SJSA1 (cell line): ENCODE measurements at places on chromosomes 5 and 9. TPM values are rescaled to one million over a fixed set of nuclear protein-coding genes. Genes with fewer than 3 reads are reported as not detected.

DNA sequence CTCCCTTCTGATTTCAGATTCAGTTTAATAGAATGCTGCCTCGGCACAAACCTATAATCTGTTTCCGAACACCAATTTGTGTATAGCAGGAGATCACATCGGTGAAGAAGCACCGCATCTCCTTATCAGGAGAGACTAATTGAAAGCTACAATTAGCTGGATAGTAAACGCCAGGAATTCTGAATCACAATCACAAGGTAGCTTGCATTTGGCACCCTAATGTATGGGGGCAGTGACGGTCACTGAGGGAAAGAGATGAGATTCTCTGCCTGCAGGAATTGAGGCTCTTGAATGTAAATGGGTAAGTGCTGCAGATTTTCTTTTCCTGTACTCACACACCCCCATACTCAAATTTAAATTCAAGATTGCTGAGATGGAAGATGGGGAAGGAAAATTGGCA is 373.6 kb upstream of the ZNF608 start:
- no peak for DNase-seq
- no peaks in the 10 kb centered on the region for H3K27me3 ChIP-seq
- H3K4me3 ChIP-seq: no peak overlapping the region
- H3K27ac ChIP-seq: no peak overlapping the region
- no peaks in the 10 kb centered on the region for H3K36me3 ChIP-seq

Gene FOXD4L4
- not detected in 2 replicates for total RNA-seq

DNA sequence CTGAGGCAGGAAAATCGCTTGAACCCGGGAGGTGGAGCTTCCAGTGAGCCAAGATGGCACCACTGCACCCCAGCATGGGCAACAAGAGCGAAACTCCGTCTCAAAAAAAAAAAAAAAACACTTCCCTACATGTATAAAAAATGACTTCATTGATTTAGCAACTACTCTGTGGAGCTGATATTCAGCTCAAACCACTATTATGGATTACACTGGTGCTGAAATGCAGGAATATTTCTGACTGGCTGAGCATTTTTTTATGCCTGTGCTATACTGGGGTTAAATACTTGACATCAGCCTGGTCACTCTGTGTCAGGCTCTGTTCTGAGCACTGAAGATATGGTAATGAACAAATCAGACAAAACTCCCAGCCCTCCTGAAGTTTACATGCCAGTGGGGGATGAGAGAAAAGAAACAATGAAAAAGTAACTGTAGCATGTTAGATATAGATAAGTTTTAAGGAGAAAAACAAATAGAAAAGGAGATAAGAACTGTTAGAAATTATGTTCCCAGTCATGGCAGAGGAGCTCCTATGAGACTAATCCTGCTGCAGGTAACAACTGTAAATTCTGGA is 22.6 kb upstream of the TTC39B start:
- DNase-seq: no peak
- H3K36me3 ChIP-seq: no peaks in the 10 kb centered on the region

Gene PIP5KL1
- 1.6 and 18.4 TPM in 2 replicates for total RNA-seq

DNA sequence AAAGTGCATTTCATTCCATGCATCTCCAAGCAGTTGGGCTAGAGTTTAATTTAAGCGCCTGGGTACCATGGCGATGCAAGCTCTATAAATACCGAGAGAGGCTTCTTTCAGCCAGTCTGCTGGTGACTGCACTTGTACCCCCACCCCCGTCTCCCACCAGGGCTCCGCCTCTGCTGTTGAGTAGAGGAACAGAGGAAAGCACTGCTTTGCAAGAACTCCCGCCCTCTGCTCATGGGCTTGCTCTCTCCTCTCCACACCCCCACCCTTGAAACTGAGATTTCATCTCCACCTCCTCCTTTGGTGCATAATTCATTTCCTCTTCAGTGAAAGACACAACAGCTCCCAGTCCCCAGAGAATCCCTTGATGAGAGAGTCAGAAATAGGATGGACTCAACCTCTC is 5.1 kb upstream of the WWC1 start:
- H3K27me3 ChIP-seq: no peaks in the 10 kb centered on the region
- peaks cover under 1% of the 10 kb centered on the region; the same call in 1 of the 2 replicates for H3K36me3 ChIP-seq
- H3K27ac ChIP-seq: no peak overlapping the region
- H3K4me1 ChIP-seq: peaks cover 24% of the 10 kb centered on the region
- no peak overlapping the region for H3K4me3 ChIP-seq

- H3K4me3 ChIP-seq: no peak overlapping the region
- no peaks in the 10 kb centered on the region for H3K36me3 ChIP-seq
- no peak overlapping the region for H3K27ac ChIP-seq
- no peaks in the 10 kb centered on the region for H3K4me1 ChIP-seq
- H3K27me3 ChIP-seq: no peaks in the 10 kb centered on the region
- no peak for DNase-seq
These were observed 63.9 kb downstream of the PARP8 start for GRCh38 chr5:50730336-50730735.

DNA sequence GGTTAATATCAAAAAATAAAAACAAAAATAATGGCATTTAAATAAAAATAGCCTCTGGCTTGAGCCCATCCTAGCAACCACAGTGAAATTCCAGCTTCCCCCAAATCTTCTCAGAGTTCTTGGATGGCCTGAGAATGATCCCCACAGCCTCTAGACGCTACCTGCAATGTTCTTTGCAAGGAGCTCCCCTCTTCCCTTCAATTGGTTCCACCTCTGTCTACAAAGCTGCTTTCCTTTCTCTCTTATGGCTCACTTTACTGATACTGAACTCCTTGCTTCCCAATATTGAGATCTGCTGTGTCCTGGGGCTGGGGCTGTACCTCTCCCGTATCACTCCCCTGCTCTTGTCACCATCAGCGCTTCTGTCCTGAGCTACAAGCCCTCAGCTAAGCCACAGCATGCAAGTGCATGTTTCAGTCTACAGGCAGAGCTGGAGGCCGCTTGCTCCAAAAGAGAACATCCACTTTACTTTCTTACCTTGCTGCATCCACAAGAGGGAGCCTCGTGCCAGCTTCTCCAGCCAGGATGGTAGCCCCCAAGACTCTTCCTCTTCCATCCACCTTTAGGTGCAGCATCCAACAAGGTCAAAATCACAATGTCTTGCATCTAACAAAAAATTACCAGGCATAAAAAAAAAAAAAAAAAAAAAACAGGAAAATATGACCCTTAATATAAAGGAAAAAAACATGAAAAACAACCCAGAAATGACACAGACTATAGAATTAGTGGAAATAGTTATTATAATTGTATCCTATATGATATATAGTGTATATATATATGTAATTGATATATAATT is 57.4 kb upstream of the PRSS3 start:
- no peak overlapping the region for H3K4me3 ChIP-seq
- H3K27ac ChIP-seq: no peak overlapping the region
- H3K27me3 ChIP-seq: no peaks in the 10 kb centered on the region

Gene PFN3
- total RNA-seq: not detected in 2 replicates

DNA sequence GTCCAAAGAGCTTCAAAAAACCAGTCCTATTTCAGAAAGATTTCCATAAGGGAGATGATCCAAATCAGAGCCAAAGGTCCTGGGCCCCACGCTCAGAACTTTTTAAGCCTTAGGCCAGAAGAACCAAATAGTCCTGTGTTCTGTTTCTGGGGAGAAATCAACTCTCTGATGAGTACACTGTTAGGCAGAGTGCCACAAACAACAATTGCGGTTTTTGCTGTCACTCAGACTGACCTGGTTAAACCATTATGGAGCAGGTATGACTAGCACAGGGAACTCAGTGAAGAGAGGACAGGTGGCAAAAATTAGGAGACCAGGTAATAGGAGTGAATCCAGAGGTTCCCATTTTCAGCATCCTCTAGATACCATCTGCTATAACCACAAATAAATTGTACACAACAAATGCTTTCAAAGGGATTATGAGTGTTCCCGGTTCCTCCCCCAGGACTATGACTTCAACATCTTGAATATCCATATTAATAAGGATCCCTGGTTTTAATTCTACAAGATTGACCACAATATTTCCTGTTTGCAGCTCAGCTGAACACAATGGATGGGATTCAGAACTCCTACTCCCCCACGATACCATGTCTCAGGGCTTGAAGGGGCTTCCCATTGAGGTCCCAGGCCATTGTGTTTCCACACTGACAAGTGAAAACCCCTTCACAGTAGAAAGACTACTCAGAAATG is 52.1 kb upstream of the FREM1 start:
- H3K27me3 ChIP-seq: no peaks in the 10 kb centered on the region
- H3K4me3 ChIP-seq: no peak overlapping the region
- H3K27ac ChIP-seq: no peak overlapping the region
- DNase-seq: no peak

GRCh38 chr5:141560151-141560550 is 58.6 kb downstream of the DIAPH1 start:
- peaks cover 59% of the 10 kb centered on the region for H3K36me3 ChIP-seq
- no peaks in the 10 kb centered on the region for H3K27me3 ChIP-seq
- H3K4me1 ChIP-seq: peaks cover 20% of the 10 kb centered on the region
- H3K4me3 ChIP-seq: no peak overlapping the region
- H3K27ac ChIP-seq: peak overlapping the region; percentile 77

Gene TEX53
- total RNA-seq: not detected in 2 replicates

DNA sequence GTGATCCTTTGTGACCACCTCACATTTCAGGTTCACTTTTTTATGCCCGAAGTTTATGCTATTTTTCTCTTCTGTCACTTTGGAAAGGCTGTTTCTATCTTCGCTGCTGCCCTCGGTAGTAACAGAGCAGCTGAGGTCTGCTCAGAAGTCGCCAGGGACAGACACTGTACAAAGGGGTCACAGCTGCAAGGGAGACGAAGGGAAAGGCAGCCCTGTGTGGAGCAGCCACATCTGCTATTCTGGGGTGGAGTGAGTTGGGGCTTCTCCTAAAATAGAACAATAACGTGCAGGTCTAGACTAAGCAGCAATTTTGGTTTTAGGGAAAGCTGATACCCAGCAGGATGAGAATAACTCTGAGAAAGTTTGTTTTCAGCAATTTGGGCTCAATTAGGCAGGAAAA is 72.5 kb downstream of the ACTL7B start:
- peaks cover 16% of the 10 kb centered on the region for H3K4me1 ChIP-seq
- H3K27me3 ChIP-seq: no peaks in the 10 kb centered on the region

GRCh38 chr9:126329476-126330275 is 3.0 kb downstream of the MVB12B start:
- no peaks in the 10 kb centered on the region; the same call in 1 of the 2 replicates for H3K36me3 ChIP-seq
- H3K4me1 ChIP-seq: peaks cover 43% of the 10 kb centered on the region
- DNase-seq: peak; percentile 31
- no peaks in the 10 kb centered on the region for H3K27me3 ChIP-seq
- no peak overlapping the region for H3K4me3 ChIP-seq

DNA sequence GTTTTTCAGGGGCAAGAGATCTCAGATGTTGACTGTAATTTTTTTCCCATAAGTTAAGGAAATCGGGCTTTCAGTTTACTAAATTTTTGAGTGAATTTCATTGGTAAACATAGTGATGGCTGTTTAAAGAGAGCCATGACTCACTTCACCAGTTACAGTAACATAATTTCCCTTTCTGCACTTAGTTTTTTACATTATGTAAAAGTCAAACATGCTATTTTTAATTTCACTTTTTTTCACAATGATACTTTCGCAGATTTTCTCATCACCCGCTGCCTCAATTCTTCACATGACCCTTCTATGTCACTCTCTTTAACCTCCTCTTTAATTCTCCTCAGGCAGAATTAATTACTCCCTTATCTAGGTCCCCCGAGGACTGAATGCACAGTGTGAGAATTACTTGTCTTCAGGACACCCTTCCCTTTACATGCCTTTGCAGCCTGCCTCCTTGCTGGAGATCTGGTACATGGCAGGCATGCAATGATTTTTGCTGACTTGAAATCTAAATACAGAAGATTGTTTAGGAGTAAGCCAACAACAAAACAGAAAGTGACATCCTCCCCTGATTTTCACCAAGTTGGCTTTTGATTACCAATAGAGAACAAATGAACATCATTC is 217.5 kb upstream of the S1PR3 start:
- no peaks in the 10 kb centered on the region for H3K27me3 ChIP-seq
- no peaks in the 10 kb centered on the region for H3K36me3 ChIP-seq
- peak overlapping the region; percentile 89 for H3K27ac ChIP-seq
- peaks cover 50% of the 10 kb centered on the region for H3K4me1 ChIP-seq
- DNase-seq: peak; percentile 58

GRCh38 chr5:109242518-109242917 is 167.3 kb downstream of the PJA2 start:
- H3K27me3 ChIP-seq: no peaks in the 10 kb centered on the region
- H3K36me3 ChIP-seq: no peaks in the 10 kb centered on the region
- H3K4me1 ChIP-seq: no peaks in the 10 kb centered on the region
- DNase-seq: no peak

Gene SPINK4
- not detected in 2 replicates for total RNA-seq

DNA sequence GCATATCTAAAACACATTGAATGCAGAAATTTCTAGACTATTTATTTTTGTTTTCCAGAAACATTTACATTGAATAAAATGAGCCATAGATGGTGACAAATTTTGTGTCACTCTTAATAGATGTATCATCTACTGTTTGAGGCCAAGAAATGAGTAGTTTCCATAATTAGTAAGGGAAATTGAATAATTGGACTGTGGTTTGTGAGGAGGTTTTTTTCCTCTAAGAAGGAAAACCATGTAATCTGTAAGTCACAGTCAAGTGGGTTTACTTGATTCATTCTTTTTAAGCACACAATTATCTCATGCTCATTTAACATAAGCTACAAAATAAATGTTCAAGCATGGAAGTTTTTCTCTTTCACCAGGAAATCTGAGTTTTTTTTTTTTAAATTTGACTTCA is 876.4 kb downstream of the NR2F1-AS1 start:
- no peak for DNase-seq
- no peak overlapping the region for H3K4me3 ChIP-seq
- H3K27me3 ChIP-seq: no peaks in the 10 kb centered on the region
- no peaks in the 10 kb centered on the region for H3K36me3 ChIP-seq
- H3K4me1 ChIP-seq: no peaks in the 10 kb centered on the region

Gene DDX4
- total RNA-seq: not detected in 2 replicates

- H3K4me3 ChIP-seq: no peak overlapping the region
- DNase-seq: peak; percentile 37
- H3K36me3 ChIP-seq: peaks cover 51% of the 10 kb centered on the region
- no peaks in the 10 kb centered on the region for H3K27me3 ChIP-seq
- H3K4me1 ChIP-seq: peaks cover 6% of the 10 kb centered on the region; the same call in 1 of the 2 replicates
- no peak overlapping the region for H3K27ac ChIP-seq
These were observed 11.3 kb upstream of the EXOC3 start for GRCh38 chr5:431711-432050.

DNA sequence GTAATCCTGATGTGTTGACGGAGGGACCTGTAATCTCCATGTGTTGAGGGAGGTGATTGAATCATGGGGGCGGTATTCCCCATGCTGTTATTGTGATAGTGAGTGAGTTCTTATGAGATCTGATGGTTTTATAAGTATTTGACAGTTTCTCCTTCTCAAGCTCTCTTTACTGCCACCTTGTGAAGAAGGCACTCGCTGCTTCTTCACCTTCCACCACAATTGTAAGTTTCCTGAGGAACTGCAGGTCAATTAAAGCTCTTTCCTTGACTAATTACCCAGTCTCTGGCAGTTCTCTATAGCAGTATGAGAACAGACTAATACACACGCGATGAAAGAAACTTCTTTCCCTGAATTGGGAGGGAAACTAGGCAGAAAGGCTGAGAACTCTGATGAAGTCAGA is 141.1 kb upstream of the RAD23B start:
- H3K36me3 ChIP-seq: no peaks in the 10 kb centered on the region
- DNase-seq: no peak
- no peak overlapping the region for H3K27ac ChIP-seq
- no peak overlapping the region for H3K4me3 ChIP-seq
- H3K27me3 ChIP-seq: no peaks in the 10 kb centered on the region
- no peaks in the 10 kb centered on the region for H3K4me1 ChIP-seq

Gene PCDHA2
- total RNA-seq: not detected in 2 replicates

Gene OR5C1
- total RNA-seq: not detected in 2 replicates

- no peak overlapping the region for H3K4me3 ChIP-seq
- H3K36me3 ChIP-seq: no peaks in the 10 kb centered on the region
- DNase-seq: no peak
- H3K27ac ChIP-seq: no peak overlapping the region
- H3K4me1 ChIP-seq: no peaks in the 10 kb centered on the region
- H3K27me3 ChIP-seq: no peaks in the 10 kb centered on the region
These were observed 75.7 kb upstream of the SMARCA2 start for GRCh38 chr9:1939466-1939865.

Gene KCNN2
- total RNA-seq: 0.61 TPM in 1 of 2 replicates, not detected in the other
